ENCODE measurements at places on chromosomes 4 and X. TPM values are rescaled to one million over a fixed set of nuclear protein-coding genes. Genes with fewer than 3 reads are reported as not detected.

DNA sequence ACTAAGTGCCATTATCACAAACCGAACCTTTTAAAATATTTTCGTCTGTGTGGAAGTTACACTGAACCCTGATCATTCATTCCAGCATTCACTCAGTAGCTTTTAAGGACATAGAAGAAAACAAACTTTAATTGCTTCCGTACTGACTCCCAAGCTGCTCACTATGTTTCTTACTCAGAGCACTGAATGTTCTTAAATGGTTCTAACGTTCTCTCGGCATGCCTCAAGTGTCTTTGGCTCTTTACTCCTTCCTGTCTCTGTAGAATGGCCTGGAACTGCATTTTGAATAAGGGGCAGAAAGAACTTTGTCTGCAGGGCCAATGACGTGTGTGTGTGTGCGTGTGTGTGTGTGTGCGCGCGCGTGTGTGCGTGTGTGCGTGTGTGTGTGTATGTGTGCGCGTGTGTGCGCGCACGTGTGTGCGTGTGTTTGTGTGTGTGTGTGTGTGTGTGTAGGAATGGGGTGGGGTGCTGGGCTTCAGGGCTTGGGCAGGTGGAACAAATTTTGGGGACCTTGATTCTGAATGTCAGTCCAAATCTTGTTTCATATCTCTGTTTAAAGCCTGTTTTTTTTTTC, 50.5 kb upstream of the PAQR3 start:
- H3K27ac ChIP-seq, result no peak overlapping the region
- no peak overlapping the region for H3K4me3 ChIP-seq
- no peaks in the 10 kb centered on the region for H3K27me3 ChIP-seq
- peaks cover 2% of the 10 kb centered on the region for H3K36me3 ChIP-seq
- H3K4me1 ChIP-seq, result no peaks in the 10 kb centered on the region

DNA sequence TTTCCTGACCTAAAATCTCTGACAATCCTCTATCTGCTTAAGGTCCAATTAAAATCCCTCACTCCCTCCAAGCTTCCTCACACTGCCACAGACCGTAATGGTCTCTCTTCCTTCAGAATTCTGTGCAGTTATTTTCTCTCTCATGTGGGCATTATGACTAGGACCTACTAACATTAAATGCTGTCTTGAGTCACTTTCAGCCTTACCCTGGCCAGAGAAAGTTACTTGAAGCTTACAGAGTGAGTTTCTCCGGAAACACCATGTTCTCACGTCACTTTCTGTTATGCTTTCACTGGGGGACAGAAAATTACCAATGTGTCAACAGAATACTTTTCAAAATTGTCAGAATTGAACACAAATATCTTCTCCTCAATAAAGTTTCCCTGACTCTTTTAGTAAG, 271.8 kb downstream of the INPP4B start:
- no peaks in the 10 kb centered on the region for H3K27me3 ChIP-seq
- DNase-seq, result no peak
- H3K27ac ChIP-seq, result peak overlapping the region; percentile 1
- no peak overlapping the region for H3K4me3 ChIP-seq
- no peaks in the 10 kb centered on the region for H3K36me3 ChIP-seq

- no peaks in the 10 kb centered on the region for H3K4me1 ChIP-seq
- no peak overlapping the region for H3K4me3 ChIP-seq
- no peaks in the 10 kb centered on the region for H3K27me3 ChIP-seq
- no peak for DNase-seq
- no peaks in the 10 kb centered on the region for H3K36me3 ChIP-seq
These were observed 15.6 kb upstream of the NAT8L start for GRCh38 chr4:2043396-2044118.

- no peak overlapping the region for H3K27ac ChIP-seq
- H3K4me3 ChIP-seq, result no peak overlapping the region
- DNase-seq, result no peak
- H3K4me1 ChIP-seq, result no peaks in the 10 kb centered on the region
- no peaks in the 10 kb centered on the region for H3K36me3 ChIP-seq
These were observed 171.2 kb upstream of the PGRMC2 start for GRCh38 chr4:128458816-128459215.

- H3K27ac ChIP-seq, result no peak overlapping the region
- H3K36me3 ChIP-seq, result no peaks in the 10 kb centered on the region
These were observed 91.6 kb downstream of the TLL1 start for GRCh38 chr4:165964591-165964990.

DNA sequence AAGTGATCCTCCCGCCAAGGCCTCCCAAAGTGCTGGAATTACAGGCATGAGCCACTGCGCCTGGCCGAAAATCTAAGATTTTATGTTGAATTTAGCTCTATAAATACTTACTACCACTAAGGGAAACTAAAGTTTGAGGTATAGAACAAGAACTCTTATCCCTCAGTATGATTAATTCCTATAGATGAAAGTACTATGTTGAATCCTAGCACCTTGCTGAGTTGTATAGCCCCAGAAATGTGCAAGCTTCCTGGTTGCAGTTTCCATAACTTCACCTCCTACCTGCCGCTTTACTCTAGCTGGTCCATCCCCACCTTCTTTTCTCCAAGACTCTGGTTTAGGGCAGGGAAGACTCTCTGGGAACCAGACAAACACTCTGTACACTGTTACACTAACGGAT, 11.8 kb upstream of the TSPAN5 start:
- no peak for DNase-seq
- H3K4me3 ChIP-seq, result no peak overlapping the region
- H3K27ac ChIP-seq, result no peak overlapping the region

The TNIP3 gene
- 0.19 TPM for total RNA-seq

GRCh38 chr4:1045193-1045594, 33.8 kb downstream of the FGFRL1 start:
- no peaks in the 10 kb centered on the region for H3K36me3 ChIP-seq
- H3K27me3 ChIP-seq, result no peaks in the 10 kb centered on the region
- DNase-seq, result peak; percentile 48
- H3K4me3 ChIP-seq, result no peak overlapping the region
- no peaks in the 10 kb centered on the region for H3K4me1 ChIP-seq
- no peak overlapping the region for H3K27ac ChIP-seq

The GPR119 gene
- not detected for total RNA-seq

- no peak overlapping the region for H3K4me3 ChIP-seq
- H3K36me3 ChIP-seq, result no peaks in the 10 kb centered on the region
- H3K27me3 ChIP-seq, result no peaks in the 10 kb centered on the region
- H3K27ac ChIP-seq, result no peak overlapping the region
These were observed 93.6 kb downstream of the HHIP start for GRCh38 chr4:144739511-144740033.

DNA sequence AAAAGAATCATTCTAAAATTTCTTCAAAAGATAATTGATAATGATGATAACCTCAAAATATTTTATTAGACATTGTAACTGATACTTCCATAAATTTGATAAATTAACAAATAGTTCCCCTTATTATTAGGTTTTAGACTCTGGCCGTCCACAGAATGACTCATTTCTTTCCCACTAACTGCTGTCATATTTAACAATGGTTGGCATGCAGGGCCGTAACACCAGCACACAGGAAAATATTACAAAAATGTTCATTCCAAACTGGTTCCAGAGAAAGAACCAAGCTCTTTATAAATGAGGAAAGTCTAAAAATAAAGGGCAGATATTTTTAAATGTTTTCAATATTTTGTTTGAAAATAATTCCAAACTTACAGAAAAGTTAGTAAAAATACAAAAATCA, 28.2 kb downstream of the WDFY3 start:
- H3K27ac ChIP-seq, result no peak overlapping the region
- peaks cover 12% of the 10 kb centered on the region for H3K4me1 ChIP-seq
- H3K36me3 ChIP-seq, result no peaks in the 10 kb centered on the region
- no peak overlapping the region for H3K4me3 ChIP-seq
- DNase-seq, result no peak

DNA sequence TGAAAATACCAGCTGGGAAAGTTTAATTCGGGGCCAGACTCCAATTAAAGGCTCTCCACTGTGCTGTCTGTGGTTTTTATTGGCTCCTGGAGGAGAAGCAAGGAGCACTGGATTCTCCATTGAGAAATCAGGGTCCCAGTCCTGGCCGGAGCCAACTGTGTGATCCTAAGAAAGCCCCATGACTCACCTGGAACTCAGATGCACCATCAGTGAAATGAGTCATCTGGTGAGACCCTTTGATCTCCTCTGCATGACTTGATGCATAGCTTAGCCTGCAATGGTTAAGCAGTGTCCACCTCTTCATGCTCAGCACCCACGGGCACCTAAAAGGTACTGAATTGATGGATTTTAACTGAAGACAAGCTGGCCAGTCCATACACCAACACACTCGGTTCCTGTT, 119.2 kb upstream of the VCX3B start:
- H3K4me1 ChIP-seq, result no peaks in the 10 kb centered on the region
- H3K4me3 ChIP-seq, result no peak overlapping the region
- no peak overlapping the region for H3K27ac ChIP-seq
- no peak for DNase-seq

GRCh38 chr4:5924461-5925125, 31.7 kb upstream of the CRMP1 start:
- H3K27ac ChIP-seq, result no peak overlapping the region
- H3K4me1 ChIP-seq, result no peaks in the 10 kb centered on the region
- H3K4me3 ChIP-seq, result no peak overlapping the region
- no peaks in the 10 kb centered on the region for H3K27me3 ChIP-seq

The CNKSR2 gene
- total RNA-seq, result 1.6 TPM

GRCh38 chr4:162797108-162797507, 369.6 kb downstream of the NAF1 start:
- H3K4me3 ChIP-seq, result no peak overlapping the region
- DNase-seq, result no peak
- H3K36me3 ChIP-seq, result no peaks in the 10 kb centered on the region

GRCh38 chr4:82090717-82091116, 283.1 kb downstream of the HNRNPD start:
- H3K27ac ChIP-seq, result no peak overlapping the region
- no peaks in the 10 kb centered on the region for H3K27me3 ChIP-seq
- DNase-seq, result no peak
- H3K36me3 ChIP-seq, result no peaks in the 10 kb centered on the region
- no peak overlapping the region for H3K4me3 ChIP-seq
- H3K4me1 ChIP-seq, result no peaks in the 10 kb centered on the region

GRCh38 chr4:101475246-101475645, 127.9 kb upstream of the PPP3CA start:
- H3K36me3 ChIP-seq, result no peaks in the 10 kb centered on the region
- no peak overlapping the region for H3K4me3 ChIP-seq

The SLC49A3 gene
- 10.8 TPM for total RNA-seq

The EMCN gene
- total RNA-seq, result 78.1 TPM

DNA sequence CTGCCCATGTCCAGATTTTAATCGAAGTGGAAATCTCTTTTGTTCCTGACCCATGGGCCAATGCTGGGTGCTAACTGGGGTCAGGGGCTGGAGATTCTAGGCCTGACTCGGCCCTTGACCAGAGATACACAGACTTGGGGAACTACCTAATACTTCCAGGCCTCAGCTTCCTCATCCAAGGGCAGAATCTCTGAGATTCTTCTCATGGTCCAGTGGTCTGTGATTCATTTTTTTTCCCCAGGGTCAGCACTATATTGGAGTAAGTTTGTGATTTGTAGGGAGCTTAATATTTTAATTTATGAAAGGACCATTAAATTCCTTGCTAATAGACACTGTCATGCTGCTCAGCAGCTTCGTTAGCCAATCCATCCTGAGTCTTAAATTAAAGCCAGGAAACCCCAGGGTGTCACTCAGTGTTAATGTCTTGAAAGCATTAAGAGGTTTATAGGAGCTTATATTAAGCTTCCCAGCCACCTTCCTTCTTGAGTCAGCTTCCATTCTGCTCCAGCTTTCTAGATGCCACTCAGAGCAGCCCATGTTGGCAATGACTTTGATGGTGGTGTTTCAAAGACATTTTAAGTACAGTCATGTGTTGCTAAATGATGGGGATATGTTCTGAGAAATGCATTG, 27.0 kb upstream of the PROM1 start:
- no peak for DNase-seq
- H3K4me3 ChIP-seq, result no peak overlapping the region
- H3K27ac ChIP-seq, result no peak overlapping the region
- no peaks in the 10 kb centered on the region for H3K4me1 ChIP-seq

The LIMCH1 gene
- total RNA-seq, result 177 TPM

DNA sequence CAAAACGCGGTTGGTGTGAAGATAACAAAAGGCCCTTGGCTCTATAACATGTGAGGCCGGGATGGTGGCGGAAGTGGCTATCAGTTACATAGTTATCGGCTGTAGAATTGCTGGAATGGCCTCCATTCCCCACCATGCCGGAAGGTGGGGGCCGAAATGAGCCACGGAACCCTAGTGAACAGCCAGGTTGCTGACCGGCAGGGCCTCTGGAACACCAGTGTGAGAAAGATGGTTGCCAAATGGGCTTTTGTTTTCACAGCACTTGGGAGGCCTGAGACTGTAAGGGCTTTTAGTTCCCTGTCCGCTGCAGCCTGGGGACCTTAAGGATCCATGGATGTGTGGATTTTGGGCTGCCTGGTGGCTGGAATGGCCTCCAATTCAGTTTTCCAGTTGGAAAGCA, 23.3 kb upstream of the ARX start:
- H3K27me3 ChIP-seq, result no peaks in the 10 kb centered on the region
- no peak overlapping the region for H3K4me3 ChIP-seq
- DNase-seq, result no peak
- no peaks in the 10 kb centered on the region for H3K36me3 ChIP-seq
- H3K4me1 ChIP-seq, result no peaks in the 10 kb centered on the region

DNA sequence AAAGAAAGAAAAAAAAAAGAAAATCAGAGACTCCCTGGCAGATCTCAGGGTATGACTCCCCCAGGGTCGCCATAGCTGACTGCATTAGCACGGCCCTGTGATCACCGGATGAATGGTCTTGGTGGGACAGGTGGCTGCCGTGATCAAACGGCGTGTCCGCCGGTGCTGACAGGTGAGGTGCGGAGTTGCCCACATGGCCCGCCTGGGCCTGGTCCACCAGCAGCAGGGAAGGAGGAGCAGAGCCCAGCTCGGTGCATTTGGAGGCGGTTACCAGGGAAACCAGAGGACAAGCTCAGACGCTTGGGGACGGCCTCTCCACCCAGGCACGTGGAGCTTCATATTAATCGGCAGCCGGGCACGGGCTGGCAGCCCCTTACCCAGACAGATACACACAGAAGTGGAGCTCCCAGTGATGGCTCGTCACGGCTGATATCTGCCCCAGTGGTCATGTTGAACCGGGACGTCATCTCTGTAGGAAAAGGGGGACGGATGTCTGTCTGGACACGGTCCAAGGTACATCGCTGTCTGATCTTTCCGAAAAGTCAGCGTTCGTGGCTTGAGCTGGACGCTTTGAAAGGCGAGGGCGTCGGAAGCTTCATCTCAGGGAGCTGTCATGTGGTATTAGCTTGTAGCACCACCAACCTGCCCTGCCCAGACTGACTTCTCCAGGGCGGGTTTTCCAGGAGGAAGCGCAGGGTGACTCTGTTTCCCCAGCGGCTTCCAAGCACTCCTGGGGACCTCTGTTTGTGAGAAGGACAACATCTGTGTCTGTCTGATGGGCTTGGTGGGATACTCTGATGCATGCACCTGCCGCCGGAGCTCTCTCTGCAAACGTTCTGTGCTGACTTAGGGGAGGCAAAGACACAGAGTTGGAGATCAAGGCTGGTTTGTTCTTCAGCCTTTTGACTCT, 180.7 kb downstream of the CRLF2 start:
- no peaks in the 10 kb centered on the region for H3K36me3 ChIP-seq
- no peak overlapping the region for H3K4me3 ChIP-seq
- H3K4me1 ChIP-seq, result no peaks in the 10 kb centered on the region
- no peaks in the 10 kb centered on the region for H3K27me3 ChIP-seq
- H3K27ac ChIP-seq, result no peak overlapping the region

- no peak for DNase-seq
- H3K27ac ChIP-seq, result no peak overlapping the region
- H3K27me3 ChIP-seq, result no peaks in the 10 kb centered on the region
- H3K4me3 ChIP-seq, result no peak overlapping the region
- no peaks in the 10 kb centered on the region for H3K4me1 ChIP-seq
- H3K36me3 ChIP-seq, result no peaks in the 10 kb centered on the region
These were observed 388.2 kb downstream of the MID1IP1 start for GRCh38 chrX:39189431-39189830.
